IMR-90 (cell line): ENCODE measurements at places on chromosomes 7 and 10. TPM values are rescaled to one million over a fixed set of nuclear protein-coding genes. Genes with fewer than 3 reads are reported as not detected.

AGK gene
- 37.3 and 37.5 TPM in 2 replicates for total RNA-seq

SPDYE9 gene
- not detected in 2 replicates for total RNA-seq

SP4 gene
- 5.6 and 5.9 TPM in 2 replicates for total RNA-seq

MYO3A gene
- total RNA-seq, result not detected in 2 replicates

CDHR3 gene
- total RNA-seq, result 1.6 and 1.7 TPM in 2 replicates

CYP3A7 gene
- total RNA-seq, result not detected in 2 replicates

PDK4 gene
- total RNA-seq, result under 0.01 TPM in 2 replicates

NUPR2 gene
- not detected in 2 replicates for total RNA-seq

ABCA13 gene
- under 0.01 TPM in 2 replicates for total RNA-seq

FRMD4A gene
- 27.5 and 30.3 TPM in 2 replicates for total RNA-seq

CLEC5A gene
- total RNA-seq, result not detected in 2 replicates

FKBP9 gene
- total RNA-seq, result 146 and 191 TPM in 2 replicates

MUC12 gene
- not detected in 2 replicates for total RNA-seq
